Right atrium auricular region (tissue), 2 donors: ENCODE measurements at places on chromosomes 3 and 15. TPM values are rescaled to one million over a fixed set of nuclear protein-coding genes. Genes with fewer than 3 reads are reported as not detected.

CACNA2D3 gene
- 10.9 TPM for total RNA-seq

DNA sequence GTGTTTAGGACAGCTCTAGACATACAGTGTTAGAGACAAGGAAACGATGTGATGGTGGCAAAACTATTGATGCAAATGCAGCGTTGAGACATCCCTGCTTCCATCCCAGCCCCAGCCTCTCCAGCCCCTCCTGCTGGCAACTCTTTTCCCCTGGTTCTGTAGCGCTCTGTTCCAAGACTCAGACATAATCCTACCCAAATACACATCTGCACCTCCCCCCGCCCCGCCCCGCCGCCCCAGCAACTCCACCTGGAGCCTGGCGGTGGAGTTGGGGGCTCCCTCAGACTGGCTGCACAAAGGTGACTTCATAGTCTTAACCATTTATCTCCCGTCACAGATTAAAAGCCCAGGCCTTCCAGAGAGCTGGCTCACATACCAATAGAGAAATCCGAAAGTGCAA lies 7.2 kb upstream of the SEC22A start:
- H3K4me3 ChIP-seq, result no peak overlapping the region
- H3K4me1 ChIP-seq, result no peaks in the 10 kb centered on the region
- H3K27me3 ChIP-seq, result no peaks in the 10 kb centered on the region
- no peak for DNase-seq
- H3K27ac ChIP-seq, result no peak overlapping the region

GRCh38 chr3:12465836-12466225 lies 18.4 kb upstream of the TSEN2 start:
- DNase-seq, result no peak
- no peaks in the 10 kb centered on the region for H3K27me3 ChIP-seq
- H3K4me3 ChIP-seq, result no peak overlapping the region
- no peaks in the 10 kb centered on the region for H3K36me3 ChIP-seq
- H3K4me1 ChIP-seq, result no peaks in the 10 kb centered on the region
- no peak overlapping the region for H3K27ac ChIP-seq

- H3K4me3 ChIP-seq, result no peak overlapping the region
- no peaks in the 10 kb centered on the region for H3K36me3 ChIP-seq
- no peak for DNase-seq
- no peak overlapping the region for H3K27ac ChIP-seq
- H3K4me1 ChIP-seq, result peaks cover 9% of the 10 kb centered on the region
Observed at GRCh38 chr15:63274427-63274826, 3.0 kb upstream of the APH1B start.

DNA sequence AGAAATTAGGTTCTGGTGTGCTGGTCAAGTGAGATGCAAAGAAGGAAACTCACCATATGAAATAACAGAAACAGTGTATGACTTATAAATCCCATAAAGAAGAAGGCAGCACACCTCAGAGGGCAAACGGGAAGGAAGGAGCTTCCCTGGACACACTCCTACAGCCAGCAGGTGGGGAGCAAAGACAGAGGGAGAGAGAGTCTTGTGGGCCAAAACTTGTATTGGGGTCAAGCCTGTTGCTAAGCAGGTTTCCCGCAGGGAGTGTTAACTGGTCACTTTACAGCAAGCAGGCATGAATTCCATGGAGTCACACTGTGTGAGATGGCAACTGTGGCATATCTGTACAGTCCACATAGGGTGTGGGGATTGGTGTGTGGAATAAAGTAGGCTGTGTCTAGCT lies 222.9 kb upstream of the NDN start:
- H3K4me3 ChIP-seq, result no peak overlapping the region
- no peak for DNase-seq
- H3K27ac ChIP-seq, result no peak overlapping the region
- no peaks in the 10 kb centered on the region for H3K27me3 ChIP-seq
- H3K36me3 ChIP-seq, result no peaks in the 10 kb centered on the region
- no peaks in the 10 kb centered on the region for H3K4me1 ChIP-seq
